ENCODE measurements at places on chromosomes 16 and 17. TPM values are rescaled to one million over a fixed set of nuclear protein-coding genes. Genes with fewer than 3 reads are reported as not detected.

- no peaks in the 10 kb centered on the region for H3K27me3 ChIP-seq
- no peaks in the 10 kb centered on the region for H3K4me1 ChIP-seq
- no peak overlapping the region for H3K4me3 ChIP-seq
- peak; percentile 62 for DNase-seq
These were observed 382.4 kb upstream of the XYLT1 start for GRCh38 chr16:17852977-17853702.

CLEC18B gene
- total RNA-seq, result not detected

CLEC19A gene
- 0.17 TPM for total RNA-seq

DNA sequence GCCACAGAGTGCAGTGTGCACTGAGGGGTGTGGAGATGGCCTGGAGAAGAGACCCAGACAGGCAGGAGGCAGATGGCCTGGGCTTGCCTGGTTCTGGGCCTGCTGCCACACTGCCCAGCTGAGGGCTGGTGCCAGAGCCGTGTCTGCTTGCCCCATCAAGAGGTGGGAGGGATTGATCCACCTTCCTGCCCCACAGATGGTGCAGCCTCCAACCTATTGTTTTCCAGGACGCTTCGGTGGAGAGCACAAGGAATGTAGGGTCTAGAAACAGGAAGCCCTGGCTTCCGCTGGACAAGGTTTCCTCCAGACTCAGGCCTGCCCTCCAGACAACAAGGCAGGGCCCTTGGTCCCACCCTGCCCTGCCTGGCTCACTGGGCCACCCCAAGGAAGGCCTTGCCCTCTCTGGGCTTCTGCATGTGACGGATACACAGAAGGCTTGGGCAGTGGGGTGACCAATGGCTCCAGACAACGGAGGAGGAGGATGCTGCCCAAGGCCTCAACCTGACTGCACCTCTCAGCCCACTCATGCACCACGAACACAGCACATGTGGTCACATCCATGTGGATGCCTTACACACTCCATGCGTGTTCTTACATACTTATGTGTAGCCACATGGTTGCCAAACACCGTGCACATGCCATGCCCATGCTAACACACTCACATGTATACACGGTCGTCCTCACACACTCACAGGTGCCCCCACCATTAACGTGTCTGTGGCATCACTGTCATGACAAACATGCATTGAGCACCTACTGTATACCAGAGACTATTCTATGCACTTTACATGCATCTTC is 6.5 kb upstream of the CDH5 start:
- peaks cover 21% of the 10 kb centered on the region for H3K4me1 ChIP-seq
- peak; percentile 62 for DNase-seq
- no peaks in the 10 kb centered on the region for H3K27me3 ChIP-seq
- H3K36me3 ChIP-seq, result no peaks in the 10 kb centered on the region

GRCh38 chr17:27318633-27319032 is 24.7 kb downstream of the WSB1 start:
- no peaks in the 10 kb centered on the region for H3K27me3 ChIP-seq
- DNase-seq, result no peak
- no peak overlapping the region for H3K27ac ChIP-seq
- peaks cover 43% of the 10 kb centered on the region for H3K4me1 ChIP-seq
- peaks cover 59% of the 10 kb centered on the region for H3K36me3 ChIP-seq
- no peak overlapping the region for H3K4me3 ChIP-seq

- no peak overlapping the region for H3K4me3 ChIP-seq
- H3K27ac ChIP-seq, result no peak overlapping the region
These were observed 22.0 kb downstream of the SALL1 start for GRCh38 chr16:51129105-51129504.

DNA sequence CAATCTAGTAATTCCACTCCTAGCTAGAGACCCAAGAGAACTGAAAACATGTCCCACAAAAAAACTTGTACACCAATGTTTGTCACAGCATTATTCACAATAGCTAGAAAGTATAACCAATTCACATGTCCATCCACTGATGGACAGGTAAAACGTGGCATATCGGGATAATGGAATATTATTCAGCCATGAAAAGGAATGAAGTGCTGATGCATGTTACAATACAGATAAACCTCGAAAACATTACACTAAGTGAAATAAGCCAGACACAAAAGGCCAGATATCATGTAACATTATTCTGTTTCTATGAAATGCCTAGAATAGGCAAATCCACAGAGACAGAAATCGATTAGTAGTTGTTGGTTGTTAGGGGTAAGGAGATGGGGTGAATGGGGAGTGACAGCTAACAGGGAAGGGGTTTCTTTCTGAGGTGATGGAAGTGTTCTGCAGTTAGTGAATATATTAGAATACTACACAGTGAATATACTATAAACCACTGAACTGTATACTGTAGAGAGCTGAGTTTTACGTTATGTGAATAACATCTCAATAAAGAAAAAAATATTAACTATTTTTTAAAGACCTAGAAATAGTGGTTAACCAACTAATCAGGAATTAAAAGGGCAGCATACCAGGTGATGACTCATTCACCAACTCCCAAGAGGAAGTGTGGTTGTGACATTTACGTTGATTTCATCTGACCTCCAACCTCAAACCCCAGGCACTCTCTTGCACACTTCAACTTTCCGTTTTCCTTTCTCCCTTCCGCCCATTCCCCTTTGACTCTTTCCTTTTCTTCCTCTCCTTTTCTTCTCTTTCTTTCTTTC is 48.6 kb downstream of the GAS7 start:
- no peak overlapping the region for H3K4me3 ChIP-seq
- H3K4me1 ChIP-seq, result peaks cover 7% of the 10 kb centered on the region
- no peak overlapping the region for H3K27ac ChIP-seq
- DNase-seq, result no peak
- no peaks in the 10 kb centered on the region for H3K27me3 ChIP-seq

- no peaks in the 10 kb centered on the region for H3K36me3 ChIP-seq
- no peaks in the 10 kb centered on the region for H3K27me3 ChIP-seq
- H3K4me3 ChIP-seq, result no peak overlapping the region
- H3K27ac ChIP-seq, result no peak overlapping the region
- DNase-seq, result no peak
- H3K4me1 ChIP-seq, result no peaks in the 10 kb centered on the region
These were observed 279.0 kb downstream of the SLC39A11 start for GRCh38 chr17:72813481-72813880.

SPATA33 gene
- 8.1 TPM for total RNA-seq

- H3K27ac ChIP-seq, result peak overlapping the region; percentile 43
- no peak for DNase-seq
- H3K36me3 ChIP-seq, result no peaks in the 10 kb centered on the region
- peak overlapping the region; percentile 38 for H3K4me3 ChIP-seq
- H3K4me1 ChIP-seq, result peaks cover 11% of the 10 kb centered on the region
These were observed 14.8 kb upstream of the ZNF287 start for GRCh38 chr17:16583781-16584180.

ZNF764 gene
- 10.6 TPM for total RNA-seq

STH gene
- total RNA-seq, result not detected

GRIN2C gene
- total RNA-seq, result not detected

TCF25 gene
- 162 TPM for total RNA-seq

DNA sequence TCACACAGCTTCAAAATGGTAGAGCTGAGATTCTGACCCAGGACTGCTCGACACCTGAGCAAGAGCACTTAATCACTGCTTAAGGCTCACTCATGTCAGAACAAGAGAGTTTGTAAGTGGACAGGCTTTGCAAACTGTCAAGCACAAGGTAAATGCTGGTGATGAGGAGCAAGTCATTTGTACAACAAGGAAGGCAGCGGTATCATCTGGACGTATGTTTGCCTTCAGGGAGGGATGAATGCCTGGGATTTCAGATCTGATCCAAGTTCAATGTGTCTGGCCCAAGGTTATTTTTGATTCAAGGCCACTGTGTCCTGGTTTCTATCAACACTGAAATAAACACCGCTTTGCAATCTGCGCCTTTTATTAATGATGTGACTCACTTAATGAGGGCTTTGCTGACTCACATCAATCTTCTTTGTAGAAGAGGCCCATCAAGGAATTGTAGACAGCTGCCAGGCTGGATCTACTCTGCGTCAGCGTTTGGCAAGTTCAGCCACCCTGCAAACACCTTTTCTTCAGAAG is 174.4 kb upstream of the HS3ST3A1 start:
- no peaks in the 10 kb centered on the region for H3K36me3 ChIP-seq
- DNase-seq, result no peak
- no peaks in the 10 kb centered on the region for H3K27me3 ChIP-seq
- no peak overlapping the region for H3K4me3 ChIP-seq
- H3K4me1 ChIP-seq, result no peaks in the 10 kb centered on the region

DNA sequence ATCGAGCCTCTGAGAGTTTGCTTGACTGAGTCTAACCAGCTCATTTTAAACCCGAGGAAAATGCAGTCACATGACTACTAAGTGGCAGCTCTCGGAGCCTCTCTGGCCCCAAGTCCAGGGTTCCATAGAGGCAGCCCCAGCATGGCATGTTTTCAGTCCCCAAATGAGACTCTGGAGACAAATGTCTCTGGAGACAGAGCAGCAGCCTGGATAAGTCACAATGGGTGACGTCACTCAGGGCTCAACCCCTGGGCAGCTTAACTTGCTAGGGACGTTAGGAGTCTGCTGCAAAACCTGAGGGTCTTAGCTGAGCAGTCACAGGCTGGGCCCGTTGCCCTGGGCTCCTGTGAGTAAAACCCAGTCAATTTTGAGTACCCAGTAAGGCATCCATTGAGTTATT is 6.9 kb upstream of the STH start:
- no peak overlapping the region for H3K27ac ChIP-seq
- no peaks in the 10 kb centered on the region for H3K27me3 ChIP-seq
- H3K4me1 ChIP-seq, result no peaks in the 10 kb centered on the region
- no peak for DNase-seq
- H3K36me3 ChIP-seq, result no peaks in the 10 kb centered on the region
- no peak overlapping the region for H3K4me3 ChIP-seq

- no peak overlapping the region for H3K4me3 ChIP-seq
- H3K27ac ChIP-seq, result peak overlapping the region; percentile 36
These were observed 17.2 kb upstream of the NUDT16L1 start for GRCh38 chr16:4675864-4676786.

DNA sequence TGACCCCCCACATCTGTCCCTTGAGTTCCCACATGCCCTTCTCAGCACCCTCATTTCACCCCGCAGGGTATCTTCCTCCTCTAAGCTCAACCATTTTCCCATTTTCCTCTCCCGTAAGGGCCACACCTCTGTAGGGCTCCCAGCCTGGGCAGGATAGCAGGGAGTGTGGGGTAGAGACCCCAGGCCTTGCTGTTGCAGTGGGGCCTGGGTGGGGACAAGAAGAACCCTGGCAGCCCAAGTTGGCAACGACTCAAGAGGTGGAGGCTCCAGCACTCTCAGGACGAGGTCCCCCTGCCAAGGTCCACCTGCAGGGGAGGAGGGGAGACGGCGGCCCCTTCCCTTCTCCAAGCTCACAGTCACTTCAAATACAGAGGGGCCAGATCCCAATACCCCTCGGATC is 2.0 kb upstream of the TMEM92 start:
- H3K4me1 ChIP-seq, result peaks cover 27% of the 10 kb centered on the region
- peak overlapping the region; percentile 52 for H3K27ac ChIP-seq
- peak overlapping the region; percentile 57 for H3K4me3 ChIP-seq
- H3K36me3 ChIP-seq, result no peaks in the 10 kb centered on the region
- peaks cover 7% of the 10 kb centered on the region for H3K27me3 ChIP-seq

- no peak overlapping the region for H3K4me3 ChIP-seq
- no peak for DNase-seq
- H3K36me3 ChIP-seq, result peaks cover 45% of the 10 kb centered on the region
- peaks cover 63% of the 10 kb centered on the region for H3K4me1 ChIP-seq
These were observed 29.0 kb downstream of the HELZ start for GRCh38 chr17:67215991-67216421.

GRCh38 chr17:79518585-79519523 is 92.0 kb downstream of the RBFOX3 start:
- no peaks in the 10 kb centered on the region for H3K36me3 ChIP-seq
- peaks cover 36% of the 10 kb centered on the region for H3K27me3 ChIP-seq
- DNase-seq, result no peak
- H3K4me3 ChIP-seq, result no peak overlapping the region
- H3K27ac ChIP-seq, result no peak overlapping the region

DNA sequence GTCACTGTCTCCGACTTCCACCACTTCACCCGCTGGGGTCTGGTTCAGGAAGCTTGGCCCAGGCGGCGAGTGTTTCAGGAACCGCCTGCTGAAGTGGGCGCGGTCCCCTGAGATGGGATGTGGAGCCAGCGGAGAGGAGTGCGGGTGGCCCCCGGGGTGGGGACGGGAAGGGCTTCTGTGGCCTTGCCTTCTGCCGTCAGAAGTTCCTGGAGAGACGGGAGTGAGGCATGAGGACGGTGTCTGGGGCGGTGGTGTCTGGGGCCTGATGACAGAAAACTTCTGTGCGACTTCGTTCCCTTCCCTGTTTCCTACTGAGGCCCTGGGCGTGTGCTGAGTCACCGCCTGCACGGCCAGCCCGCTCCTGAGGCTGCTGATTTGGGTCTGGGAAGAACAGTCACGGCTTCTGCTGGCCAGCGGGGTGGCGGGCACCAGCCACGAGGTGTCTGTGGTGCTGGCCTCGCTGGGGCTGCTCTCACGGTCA is 12.3 kb upstream of the NLRC3 start:
- no peak for DNase-seq
- H3K27me3 ChIP-seq, result no peaks in the 10 kb centered on the region
- H3K4me3 ChIP-seq, result no peak overlapping the region

GRCh38 chr17:82098169-82098938 is at the start of gene FASN:
FASN (minus strand) TSS chr17:82098236; CDS start chr17:82096445, 1,791 bp downstream.
- peak within 1 kb of the TSS; percentile 92 for H3K27ac ChIP-seq
- peak within 1 kb of the TSS; percentile 78 for H3K4me3 ChIP-seq
- peaks cover 21% of the 10 kb centered on the region for H3K4me1 ChIP-seq
- peaks cover 27% of the 10 kb centered on the region for H3K36me3 ChIP-seq
- peak; percentile 98 for DNase-seq
- no peaks in the 10 kb centered on the region for H3K27me3 ChIP-seq

HOXB2 gene
- total RNA-seq, result 11.0 TPM

GRCh38 chr16:30521873-30522641 is 4.3 kb downstream of the ZNF768 start:
- no peaks in the 10 kb centered on the region for H3K27me3 ChIP-seq
- H3K36me3 ChIP-seq, result no peaks in the 10 kb centered on the region
- no peak overlapping the region for H3K4me3 ChIP-seq

- H3K27ac ChIP-seq, result no peak overlapping the region
- H3K36me3 ChIP-seq, result peaks cover 41% of the 10 kb centered on the region
- H3K27me3 ChIP-seq, result no peaks in the 10 kb centered on the region
- no peak overlapping the region for H3K4me3 ChIP-seq
These were observed 68.5 kb downstream of the YPEL2 start for GRCh38 chr17:59399914-59400313.

SLC5A11 gene
- not detected for total RNA-seq

DNA sequence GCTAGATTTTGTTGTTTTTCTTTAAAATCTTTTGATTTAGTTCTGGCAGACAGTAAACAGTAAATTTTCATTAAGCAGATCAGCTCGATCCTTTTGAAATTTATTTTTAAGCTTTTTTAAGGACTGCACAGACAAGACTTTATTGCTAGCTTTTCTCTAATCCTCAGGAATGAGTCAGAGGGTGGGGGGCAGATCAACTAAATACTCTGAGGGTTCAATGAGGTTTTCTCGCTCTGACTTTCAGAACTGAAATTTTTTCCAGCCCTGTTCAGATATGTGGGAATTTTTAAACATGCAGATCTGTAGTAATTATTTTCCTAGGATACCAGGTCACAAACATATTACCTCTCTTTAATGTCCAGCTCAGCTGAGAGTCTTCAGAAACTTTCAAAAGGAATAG is 977.2 kb downstream of the CDH11 start:
- no peaks in the 10 kb centered on the region for H3K4me1 ChIP-seq
- no peak overlapping the region for H3K4me3 ChIP-seq
- no peaks in the 10 kb centered on the region for H3K36me3 ChIP-seq
- DNase-seq, result no peak
- H3K27me3 ChIP-seq, result no peaks in the 10 kb centered on the region

Measured in upper lobe of right lung (tissue), 1 donor.